NCI-H1105 treated with DMSO at 0.1 percent for 48 hours (cell line): ENCODE measurements at places on chromosomes 11 and 22.

DNA sequence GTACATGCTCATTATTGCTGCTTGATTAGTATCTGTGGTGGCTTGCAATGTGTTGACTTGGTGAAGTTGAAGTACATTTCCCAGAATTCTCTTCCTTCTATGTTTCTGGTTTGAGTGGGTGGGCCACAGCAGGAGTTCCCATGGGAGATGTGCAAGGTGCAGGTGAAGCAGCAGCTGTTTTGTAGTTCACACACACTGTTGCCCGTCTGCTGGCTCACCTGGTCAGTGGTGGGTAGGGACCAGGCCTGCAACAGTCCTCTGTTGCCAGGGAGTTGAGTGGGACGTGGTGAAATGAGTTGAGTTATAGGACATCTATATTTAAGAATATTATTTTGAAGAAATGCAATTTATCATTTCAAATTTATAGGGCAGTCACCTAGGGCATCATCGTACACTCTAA lies 417.4 kb downstream of the TMEM135 start:
- no peak for DNase-seq

GRCh38 chr11:16791191-16791961 lies 52.9 kb downstream of the C11orf58 start:
- DNase-seq, result no peak

GRCh38 chr11:104594228-104594958 lies 303.9 kb downstream of the CASP12 start:
- DNase-seq, result no peak

DNA sequence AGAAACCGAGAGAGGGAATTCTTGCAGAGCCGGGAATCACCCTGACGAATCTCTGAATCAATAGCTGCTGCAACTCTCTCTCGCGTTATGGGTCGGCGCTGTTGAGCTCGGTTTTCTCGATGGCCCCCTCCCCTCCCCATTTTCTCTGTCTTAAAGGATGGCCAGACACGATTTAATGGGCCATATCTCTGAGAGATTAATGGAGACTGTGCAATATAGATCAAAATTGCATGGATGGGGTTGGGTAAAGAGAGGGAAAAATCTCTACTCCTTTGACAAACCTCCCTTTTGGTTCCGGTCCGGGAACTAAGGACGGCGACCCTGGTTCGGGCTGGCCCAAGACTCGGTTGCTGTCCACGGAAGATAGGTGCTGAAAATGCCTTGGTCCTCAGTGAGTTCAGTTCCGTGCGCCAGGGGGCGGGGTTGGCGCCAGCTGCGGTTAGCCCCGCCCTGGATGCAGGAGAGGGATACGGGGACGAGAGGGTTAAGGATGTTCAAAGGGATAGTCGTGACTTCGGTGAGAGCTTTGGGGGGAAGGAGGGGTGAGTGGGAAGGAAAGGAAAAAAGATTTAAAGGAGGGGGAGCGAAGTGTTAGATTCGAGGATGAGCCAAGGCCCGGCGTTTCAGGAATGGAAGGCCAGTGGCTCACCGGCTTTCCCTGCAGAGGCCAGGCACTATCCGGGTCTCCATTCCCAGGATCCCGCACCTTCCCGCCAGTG lies 103.6 kb upstream of the HSD17B12 start:
- DNase-seq, result no peak
